ENCODE measurements at places on chromosomes 3 and 15. TPM values are rescaled to one million over a fixed set of nuclear protein-coding genes. Genes with fewer than 3 reads are reported as not detected.

GRCh38 chr3:135393159-135393558, 572.4 kb upstream of the PPP2R3A start:
- no peak for DNase-seq

DNA sequence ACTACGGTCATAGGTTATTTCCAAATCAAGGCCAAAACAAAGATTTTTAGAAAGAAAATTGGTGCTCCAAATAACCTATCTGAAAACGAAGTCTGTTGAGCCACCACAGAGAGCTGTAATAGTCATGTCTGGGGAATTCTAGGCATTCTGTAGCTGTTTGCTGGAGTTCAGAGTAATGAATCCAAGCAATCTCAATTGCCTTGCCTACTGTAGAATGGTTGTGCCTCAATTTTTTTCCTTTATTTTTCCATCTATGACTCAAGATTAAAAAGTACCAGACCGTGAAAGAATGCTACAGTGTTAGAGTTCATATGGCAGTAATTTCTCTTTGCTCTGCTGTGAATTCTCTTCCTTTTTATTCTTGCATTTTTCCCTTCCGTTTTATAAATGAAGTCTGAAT, 1007.2 kb upstream of the ALCAM start:
- DNase-seq: no peak

GRCh38 chr3:62981962-62982361, 106.7 kb upstream of the CADPS start:
- no peak for DNase-seq

DNA sequence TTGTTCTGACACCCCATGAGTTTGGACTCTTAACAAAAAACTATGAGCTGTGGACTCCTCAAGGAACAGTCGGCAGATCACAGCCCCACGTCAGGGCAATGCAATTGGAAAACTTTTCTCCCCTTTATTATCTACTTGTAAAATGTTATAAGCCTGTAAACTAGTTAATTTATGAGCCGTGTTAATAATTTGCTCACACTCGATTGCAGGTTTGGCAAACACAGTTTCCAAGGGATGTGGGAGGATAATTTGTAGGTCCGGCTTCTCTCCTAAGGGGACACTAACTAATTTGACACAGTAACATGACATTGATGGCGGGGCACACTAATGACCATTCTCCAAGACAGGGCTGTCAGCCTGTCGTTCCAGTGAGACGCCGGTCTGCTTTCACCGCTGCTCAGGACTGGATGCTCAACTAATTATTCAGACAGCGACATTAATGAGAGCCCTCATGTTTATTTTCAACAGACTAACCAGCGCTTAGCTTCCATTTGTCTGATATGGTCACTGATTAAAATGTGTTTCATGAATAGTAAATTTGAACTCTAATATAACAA, 222.1 kb downstream of the FOXP1 start:
- DNase-seq: no peak

DNA sequence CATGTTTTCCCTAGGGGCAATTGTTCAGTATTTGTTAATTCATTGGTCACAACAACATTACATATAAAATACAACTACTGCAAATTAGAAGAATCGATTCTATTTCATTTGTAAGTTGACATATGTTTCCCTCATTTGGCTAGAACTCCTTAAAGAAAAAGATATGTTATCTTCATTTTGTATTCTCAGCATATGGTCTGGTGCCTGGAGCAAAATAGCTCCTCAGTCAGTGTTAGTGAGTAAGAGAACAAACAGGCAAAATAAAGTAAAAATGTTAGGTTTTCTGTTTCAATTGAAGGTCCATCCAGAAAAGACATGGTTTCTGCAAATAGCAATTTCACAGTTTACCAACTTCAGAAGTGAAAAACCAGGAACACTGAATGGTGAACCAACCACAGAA, 1343.1 kb downstream of the ROBO1 start:
- no peak for DNase-seq

GRCh38 chr3:159148466-159148865, 346.6 kb downstream of the MFSD1 start:
- no peak for DNase-seq

DNA sequence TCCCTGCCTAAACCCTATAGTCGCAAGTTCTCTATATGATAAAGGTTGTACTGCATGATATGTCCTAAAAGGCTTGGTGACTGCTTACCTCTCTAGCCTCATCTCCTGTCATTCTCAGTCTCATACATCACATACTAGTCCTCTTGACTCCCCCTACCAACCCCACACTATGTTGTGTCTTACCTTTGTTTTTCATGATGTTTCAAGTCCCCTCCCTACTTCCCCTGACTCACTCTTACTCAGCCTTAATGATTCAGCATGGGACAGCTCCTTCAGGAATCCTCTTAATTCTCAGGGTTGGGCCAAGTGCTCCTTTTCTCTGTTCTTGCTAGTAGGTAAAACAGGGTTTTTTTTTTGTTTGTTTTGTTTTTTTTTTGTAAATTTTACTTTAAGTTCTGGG, 49.6 kb downstream of the SLMAP start:
- no peak for DNase-seq

- DNase-seq: no peak
These were observed 21.7 kb downstream of the GPR176 start for GRCh38 chr15:39898317-39898716.

DNA sequence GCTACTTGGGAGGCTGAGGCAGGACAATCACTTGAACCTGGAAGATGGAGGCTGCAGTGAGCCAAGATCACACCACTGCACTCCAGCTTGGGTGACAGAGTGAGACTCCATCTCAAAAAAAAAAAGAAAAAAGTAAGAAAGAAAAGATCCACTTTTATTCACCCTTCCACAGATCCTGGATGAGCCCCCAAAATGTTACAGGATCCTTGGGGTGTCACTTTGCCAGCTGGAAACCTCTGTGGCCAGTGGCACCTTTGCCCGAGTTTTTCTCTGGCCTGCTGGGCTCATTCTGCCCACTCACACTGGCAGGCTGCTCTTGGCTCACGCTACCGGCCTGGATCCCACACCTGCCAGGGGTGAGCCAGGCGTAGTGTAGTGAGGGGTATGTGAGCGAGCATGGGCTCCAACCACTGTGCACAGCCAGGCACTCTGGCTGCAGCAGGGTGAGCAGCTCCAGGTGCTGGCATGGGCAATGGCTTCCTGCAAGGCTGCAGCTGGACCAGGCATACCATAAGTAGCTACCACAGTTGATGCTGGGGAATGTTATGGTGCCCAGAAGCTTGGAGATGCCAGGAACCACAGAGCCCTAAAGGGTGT, 57.8 kb upstream of the C15orf39 start:
- no peak for DNase-seq

- DNase-seq: no peak
These were observed 273.1 kb upstream of the SGO1 start for GRCh38 chr3:20458994-20459716.

GRCh38 chr3:105328338-105328730, 38.4 kb upstream of the ALCAM start:
- DNase-seq: no peak

GRCh38 chr15:73926219-73927002, at the start of gene LOXL1:
Gene LOXL1, plus strand, starts transcription at chr15:73926462. Its CDS starts 322 bp downstream, at chr15:73926784.
- peak; percentile 43 for DNase-seq

Gene GPD1L
- 75.2 TPM for total RNA-seq

Gene PTX3
- total RNA-seq: 1.3 TPM

Gene FGF7
- total RNA-seq: 0.48 TPM

Gene SLC27A2
- 34.4 TPM for total RNA-seq

Gene ARNT2
- total RNA-seq: 2.0 TPM
